ENCODE measurements at places on chromosomes 13 and 19.

DNA sequence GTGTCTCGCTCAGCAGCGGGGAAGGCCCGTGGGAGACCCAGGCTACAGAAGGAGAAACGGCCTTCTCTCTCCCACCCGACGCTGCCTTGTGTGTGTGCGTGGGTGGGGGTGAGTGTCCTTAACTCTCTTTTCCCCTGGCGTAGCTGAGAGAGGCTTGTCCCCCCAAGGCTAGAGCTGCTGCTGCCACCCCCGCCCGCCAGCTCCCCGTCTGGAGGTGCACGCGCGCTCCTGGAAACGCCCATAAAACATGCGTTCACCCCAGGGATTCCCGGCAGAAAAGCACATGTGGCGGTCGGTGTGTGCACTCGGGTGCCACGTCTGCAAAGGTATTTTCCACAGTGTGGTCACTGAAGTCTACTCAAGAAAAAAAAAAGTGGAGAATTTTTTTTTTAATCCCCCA is 36.1 kb downstream of the GADD45B start:
- DNase-seq, result no peak

- DNase-seq, result no peak
Measured at GRCh38 chr19:4035582-4035981, 28.0 kb downstream of the PIAS4 start.

GRCh38 chr13:110925023-110925612 is 10.2 kb upstream of the ANKRD10 start:
- DNase-seq, result peak; percentile 51

- no peak for DNase-seq
Measured at GRCh38 chr19:30452931-30453330, 80.7 kb downstream of the ZNF536 start.

- peak; percentile 39 for DNase-seq
Measured at GRCh38 chr19:46124638-46125115, at the start of gene IGFL3. Gene IGFL3, minus strand, starts transcription at chr19:46124688. Its CDS starts 39 bp downstream, at chr19:46124649.
